ENCODE measurements at places on chromosomes 4 and X. TPM values are rescaled to one million over a fixed set of nuclear protein-coding genes. Genes with fewer than 3 reads are reported as not detected.

DNA sequence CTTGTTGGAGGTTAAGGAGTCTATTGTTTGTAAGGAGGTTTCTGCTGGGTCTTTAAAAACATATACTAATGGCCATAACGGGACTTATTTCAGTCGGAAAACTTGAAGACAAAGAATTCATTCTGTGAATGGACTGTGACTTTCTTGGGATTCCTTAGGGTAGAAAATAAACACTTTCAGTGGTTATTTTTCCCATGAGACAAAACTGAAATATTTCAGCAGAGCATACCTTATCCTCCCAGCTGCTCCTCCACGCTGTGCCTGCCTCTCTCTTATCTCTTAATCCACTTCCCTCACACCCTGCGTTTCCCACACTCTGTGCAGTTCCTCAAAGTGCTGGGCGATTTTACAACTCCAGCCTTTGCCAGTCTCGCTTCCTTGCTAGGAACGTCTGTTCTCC lies 47.1 kb upstream of the SORBS2 start:
- DNase-seq: no peak

GRCh38 chr4:52263607-52264006 lies 212.5 kb downstream of the SPATA18 start:
- no peak for DNase-seq

DNA sequence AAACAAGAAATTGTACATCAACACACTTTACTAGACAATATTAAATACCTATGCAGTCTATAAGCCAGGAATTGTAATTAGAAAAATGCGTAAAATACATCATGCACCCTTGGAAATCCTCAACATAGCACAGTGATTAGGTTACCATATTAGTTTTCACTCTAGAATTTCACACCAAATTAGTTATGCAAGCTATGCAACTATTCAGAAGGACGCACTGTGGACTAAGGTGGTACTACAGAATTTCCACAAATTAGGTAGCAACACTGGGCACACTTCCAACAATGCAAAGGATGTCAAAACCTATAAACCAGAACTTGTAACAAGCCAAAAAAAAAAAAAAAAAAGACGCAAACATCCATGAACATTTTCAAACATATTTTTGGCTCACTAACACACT lies 71.1 kb upstream of the ZCCHC13 start:
- DNase-seq: no peak

DNA sequence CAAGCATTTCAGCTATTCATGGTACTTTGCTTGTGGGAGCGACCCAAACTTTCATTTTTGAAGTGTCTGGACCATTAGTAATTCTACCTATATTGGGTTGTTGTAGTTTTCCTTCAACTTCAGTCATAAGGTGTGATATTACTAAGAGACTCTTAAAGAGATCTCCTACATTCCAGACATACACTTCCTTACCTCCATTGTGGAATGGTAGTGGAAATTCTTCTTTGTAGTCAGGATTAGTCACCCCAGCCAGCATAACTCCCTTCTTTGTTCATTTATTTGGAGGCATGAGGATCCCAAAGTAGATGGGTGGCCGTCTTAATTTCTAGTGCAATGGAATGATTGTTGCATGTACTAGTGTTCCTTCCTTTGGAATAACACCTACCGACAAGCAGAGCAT lies 991.4 kb downstream of the ARAP2 start:
- DNase-seq: no peak

DNA sequence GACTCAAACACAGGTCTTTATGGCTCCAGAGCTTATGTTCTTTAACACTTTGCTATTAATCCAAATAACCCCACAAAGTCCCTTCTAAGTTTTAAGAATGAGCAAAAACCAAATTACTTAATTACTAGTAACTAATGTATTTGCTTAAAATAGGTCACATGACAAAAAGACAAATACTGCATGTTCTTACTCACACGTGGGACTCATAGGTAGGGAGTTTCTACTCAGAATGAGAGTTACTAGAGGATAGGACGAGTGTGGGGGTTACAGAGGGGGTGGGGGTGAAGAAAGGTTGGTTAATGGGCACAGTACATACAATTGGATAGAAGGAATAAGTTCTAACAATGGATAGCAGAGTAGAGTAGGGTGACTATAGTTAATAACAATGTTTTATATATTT lies 5.8 kb downstream of the RPS6KA3 start:
- DNase-seq: no peak

- peak; percentile 43 for DNase-seq
Observed at GRCh38 chr4:159283696-159284095, 180.8 kb downstream of the RAPGEF2 start.

DNA sequence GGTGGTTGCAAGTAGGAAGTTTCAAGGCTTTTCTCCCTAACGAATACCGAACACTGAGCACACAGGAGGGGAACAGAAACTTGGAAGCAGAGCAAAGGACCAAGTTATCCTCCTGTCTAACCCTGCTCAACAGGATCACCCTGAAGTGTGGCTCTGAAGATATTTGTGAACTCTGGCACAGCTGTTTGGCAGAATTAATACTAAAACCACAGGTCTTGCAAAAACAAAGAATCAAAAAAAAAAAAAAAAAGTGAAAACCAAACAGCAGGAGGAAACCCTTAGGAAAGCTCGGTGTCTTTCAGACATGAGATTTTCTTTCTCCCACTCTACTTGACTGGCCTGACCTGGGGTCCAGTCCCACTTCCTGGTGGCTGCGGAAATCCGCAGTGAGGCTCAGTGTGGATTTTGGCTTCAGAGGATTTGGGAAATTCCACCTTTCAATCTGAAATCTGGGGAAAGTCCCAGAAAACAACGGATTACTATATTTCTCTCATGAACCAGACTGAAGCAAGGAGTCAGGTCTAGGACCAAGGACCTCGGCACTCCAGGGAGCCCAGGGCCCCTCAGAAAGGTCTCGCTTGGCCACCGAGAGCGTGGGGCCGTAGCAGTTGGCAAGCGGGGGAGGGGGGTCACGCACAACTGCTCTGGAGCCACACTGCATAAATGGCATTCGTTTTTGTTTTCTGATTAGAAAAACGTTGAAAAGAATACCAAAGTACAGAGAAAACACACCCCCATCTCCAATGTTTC lies 867 bp downstream of the TIFA start:
- DNase-seq: peak; percentile 23

Gene RPGR
- polyA plus RNA-seq: 23.9 TPM

Gene MTM1
- 9.5 TPM for polyA plus RNA-seq

Gene DGAT2L6
- polyA plus RNA-seq: not detected
